Stimulated activated naive CD4-positive, alpha-beta T cell treated with Interleukin-2 at 50 U/mL for 16 hours (primary cell): ENCODE measurements at places on chromosomes 7 and 10.

- no peak for DNase-seq
Observed at GRCh38 chr7:41974870-41975557, 262.0 kb downstream of the GLI3 start.

DNA sequence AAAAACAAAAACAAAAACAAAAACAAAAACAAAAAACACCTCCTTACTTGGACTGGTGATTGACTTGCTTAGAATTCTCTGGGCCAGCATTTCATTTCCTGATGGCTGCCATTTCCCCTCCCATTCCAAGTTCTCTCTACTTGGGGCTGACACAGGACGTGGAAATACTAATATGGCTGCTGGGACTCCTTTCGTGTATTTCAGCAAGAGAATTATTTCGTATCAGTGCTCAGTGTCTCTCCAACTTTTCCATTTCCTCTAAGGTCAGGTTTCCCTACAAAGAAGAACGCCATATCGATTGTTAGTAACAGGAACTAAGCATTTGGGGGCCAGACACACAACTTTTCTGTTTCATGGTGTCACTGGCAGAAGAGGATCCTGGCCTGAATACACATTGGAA lies 22.5 kb upstream of the VAX1 start:
- no peak for DNase-seq

DNA sequence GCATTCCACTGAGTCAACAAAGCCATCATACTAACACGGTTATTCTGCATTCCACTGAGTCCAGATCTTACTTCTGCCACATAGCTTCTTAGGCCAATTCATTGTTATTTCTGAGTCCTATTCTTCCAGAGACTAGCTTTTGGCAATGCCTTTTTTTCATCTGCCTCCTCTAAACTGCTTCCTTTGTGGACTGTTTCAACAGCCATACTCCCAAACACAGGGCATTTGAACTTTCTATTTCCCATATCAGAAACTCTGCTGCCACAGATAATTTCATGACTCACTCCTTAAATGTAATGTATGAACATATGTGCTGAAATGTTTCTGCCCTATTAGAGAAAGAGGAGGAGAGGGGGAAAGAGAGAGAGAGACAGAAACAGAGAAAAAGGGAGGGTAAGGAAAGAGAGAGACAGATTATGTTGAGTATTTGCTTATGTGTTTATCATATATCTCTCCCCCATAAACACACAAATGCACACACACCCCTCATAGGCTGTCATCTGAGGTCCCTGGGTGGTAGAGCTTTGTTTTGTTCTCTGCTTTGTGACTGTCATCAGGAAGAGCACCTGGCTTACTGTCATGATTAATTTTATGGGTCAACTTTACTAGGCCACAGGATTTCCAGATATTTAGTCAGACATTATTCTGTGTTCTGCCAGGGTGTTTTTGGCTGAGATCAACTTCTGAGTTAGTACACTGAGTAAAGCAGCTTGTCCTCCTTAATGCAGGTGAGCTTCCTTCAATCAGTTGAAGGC lies 308.0 kb upstream of the KCND2 start:
- no peak for DNase-seq

- no peak for DNase-seq
Observed at GRCh38 chr7:34825221-34825620, 167.2 kb downstream of the NPSR1 start.

DNA sequence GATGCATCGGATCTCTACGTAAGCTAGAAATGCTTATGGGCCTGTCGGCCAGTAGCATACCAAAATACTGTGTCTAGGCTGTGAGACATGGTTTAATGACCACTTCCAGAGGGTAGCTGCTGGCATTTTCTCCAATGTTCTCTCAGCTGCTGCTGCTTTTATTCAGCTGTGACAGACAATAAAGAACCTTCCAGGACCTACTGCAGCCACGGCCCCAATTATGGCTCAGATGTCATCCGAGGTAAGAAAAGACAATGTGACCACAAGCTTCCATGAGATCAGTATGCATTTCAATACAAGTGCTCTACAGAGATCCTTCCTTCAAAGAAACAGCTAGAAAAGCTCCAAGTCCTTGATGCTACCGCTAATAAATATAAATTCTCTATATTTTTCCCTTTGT lies 256.2 kb downstream of the SDHAF3 start:
- DNase-seq = no peak

- no peak for DNase-seq
Observed at GRCh38 chr7:1054861-1055450, 10.6 kb downstream of the GPR146 start.

- no peak for DNase-seq
Observed at GRCh38 chr10:33107953-33108352, 149.9 kb upstream of the ITGB1 start.

DNA sequence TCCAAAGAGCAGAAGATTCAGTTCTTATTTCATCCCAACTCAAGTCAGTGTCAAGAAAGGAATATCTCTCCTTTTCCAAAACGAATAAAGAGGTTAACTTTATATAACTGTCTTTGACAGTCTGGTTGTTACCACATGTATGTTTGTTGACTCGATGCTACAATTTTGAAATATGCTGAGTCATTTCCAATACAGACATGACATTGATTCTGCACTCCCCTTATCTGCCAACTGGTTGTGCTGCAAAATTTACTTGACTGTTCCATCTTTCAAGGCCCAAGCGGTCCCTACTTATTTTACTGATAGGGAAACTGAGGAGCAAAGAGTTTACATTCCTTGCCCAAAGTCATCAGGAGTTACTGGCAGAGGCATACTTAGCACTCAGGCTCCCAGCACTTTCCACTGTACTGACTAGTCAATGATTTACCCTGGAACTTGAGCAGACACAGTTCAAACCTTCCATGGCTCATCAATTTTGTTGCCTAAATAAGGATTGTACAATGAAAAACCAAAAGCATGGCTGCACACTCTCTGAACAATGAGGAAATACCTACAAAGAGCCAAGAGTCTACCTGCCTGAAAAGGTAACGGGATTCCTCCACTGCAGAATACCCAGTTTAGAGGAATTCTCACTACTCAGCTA lies 52.8 kb downstream of the ABLIM1 start:
- DNase-seq = no peak

- no peak for DNase-seq
Observed at GRCh38 chr10:70843776-70844489, 28.2 kb downstream of the SGPL1 start.

GRCh38 chr10:34427911-34428216 lies 387.2 kb downstream of the PARD3 start:
- DNase-seq = no peak

DNA sequence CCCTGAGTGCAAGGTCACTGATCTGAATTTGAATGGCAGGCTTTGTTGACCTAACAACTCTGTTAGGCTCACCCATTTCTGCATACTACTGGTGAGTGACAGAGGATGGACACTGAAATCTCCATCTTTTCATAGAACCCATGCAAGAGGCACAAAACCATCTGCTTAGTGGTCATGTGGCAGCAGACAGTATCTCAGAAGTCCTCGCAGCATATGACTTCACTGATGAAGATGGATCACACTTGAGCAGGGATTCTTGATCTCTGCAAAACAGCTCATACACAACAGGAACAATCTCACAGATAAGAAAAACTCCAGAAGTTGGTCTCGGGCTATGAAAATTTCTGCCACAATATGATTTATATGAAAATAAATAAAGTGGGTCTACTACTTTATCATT lies 487.9 kb downstream of the KCNMA1 start:
- no peak for DNase-seq

DNA sequence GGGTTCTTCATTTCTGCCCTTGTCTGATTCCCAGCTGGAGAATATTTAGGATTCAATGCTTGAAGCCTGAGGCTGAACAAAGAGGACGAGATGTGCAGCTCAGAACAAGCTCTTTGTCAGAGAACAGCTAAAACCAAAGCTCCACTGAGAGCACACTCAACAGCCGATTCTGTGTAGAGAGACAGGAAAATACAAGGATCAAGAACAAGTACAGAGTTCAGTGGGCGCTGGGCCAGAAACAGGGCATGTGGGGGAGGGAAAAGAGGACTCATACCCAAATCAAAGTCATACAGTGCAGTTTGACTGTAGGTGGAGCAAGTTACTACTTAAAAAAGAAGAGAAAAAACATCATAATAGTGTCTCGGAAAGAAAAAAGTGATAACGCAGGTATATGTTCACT lies at the start of gene AGMO:
TSS of gene AGMO (minus strand) at position 181 of the 400 bp plus-strand sequence.
- no peak for DNase-seq

DNA sequence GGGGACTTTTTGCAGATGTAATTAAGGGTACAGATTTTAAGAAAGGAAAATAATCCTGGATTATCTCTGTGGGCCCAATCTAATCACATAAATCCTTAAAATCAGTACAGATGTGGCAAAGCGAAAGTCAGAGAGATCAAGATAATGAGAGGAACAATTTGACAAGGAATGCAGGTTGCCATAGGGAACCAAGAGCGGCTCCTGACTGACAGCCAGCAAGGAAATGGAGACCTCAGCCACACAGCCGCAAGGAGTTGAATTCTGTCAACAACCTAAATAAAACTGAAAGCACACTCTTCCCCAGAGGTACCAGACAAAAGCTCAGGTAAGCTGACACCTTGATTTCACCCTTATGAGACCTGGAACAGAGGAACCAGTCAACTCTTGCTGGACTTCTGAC lies 3.4 kb upstream of the PNPLA8 start:
- no peak for DNase-seq

GRCh38 chr10:2121929-2122328 lies 384.6 kb upstream of the ADARB2 start:
- DNase-seq = no peak

DNA sequence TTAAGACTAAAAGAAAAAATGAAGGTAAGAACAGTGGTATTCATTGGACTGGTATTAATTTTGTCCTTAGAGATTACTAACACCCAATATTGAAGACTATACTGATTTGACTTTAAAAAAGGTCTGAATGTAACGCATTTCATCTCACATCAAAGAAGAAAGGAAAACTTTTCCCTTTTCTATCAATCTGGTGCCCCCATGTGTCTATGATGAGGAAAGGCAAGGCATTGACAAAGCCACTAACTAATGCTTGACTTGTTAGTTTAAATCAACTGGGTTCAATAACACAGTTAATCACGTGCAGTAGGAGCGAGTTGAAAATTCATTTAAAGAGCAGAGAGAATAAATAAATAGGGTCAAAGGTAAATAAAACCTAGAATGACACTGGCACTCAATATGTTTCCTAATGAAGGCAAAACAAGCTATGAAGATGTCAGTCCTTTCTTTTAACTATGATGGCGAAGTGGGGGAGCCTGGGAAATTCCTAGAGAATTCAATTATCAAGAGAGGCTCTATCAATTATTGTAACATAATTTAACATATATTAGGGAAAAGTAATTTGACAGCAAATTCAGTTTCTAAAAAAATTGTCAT lies 180.9 kb downstream of the ANK3 start:
- DNase-seq = no peak

DNA sequence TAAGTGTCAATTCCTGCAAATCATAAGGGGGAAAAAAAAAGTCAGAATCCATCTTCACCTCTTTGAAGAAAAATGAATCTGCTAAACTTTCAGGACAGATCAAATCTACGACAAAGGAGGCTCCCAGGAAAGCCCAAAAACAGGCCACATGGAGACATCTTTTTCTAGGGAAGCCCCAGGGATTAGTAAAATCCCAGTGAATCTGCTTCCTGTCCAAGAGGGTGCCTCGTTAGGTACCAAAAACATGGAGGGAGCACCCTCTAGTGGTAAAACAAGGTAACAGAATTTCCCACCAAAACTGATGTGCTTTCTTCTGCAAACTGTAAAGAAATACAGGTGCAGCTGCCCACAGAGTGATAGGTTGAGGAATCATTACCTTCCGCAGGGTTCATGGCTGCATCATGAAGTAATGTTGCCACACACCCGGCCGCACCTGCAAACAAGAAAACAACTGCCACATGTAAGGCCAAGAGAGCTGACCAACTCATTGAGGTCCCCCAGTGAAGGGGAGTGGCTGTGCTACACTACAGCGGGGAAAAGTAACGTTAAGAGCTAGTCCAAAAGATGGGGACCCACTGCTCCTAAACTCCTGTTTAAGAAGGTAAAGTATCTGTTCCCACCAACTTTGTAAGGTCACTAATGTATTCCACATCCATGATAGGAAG lies 7.9 kb downstream of the SLC25A28 start:
- peak; percentile 3 for DNase-seq

- no peak for DNase-seq
Observed at GRCh38 chr7:122919643-122920181, 33.5 kb upstream of the CADPS2 start.

GRCh38 chr7:111011520-111011919 lies 79.4 kb upstream of the LRRN3 start:
- peak; percentile 10 for DNase-seq

- DNase-seq = no peak
Observed at GRCh38 chr10:121368347-121369025, 229.8 kb downstream of the FGFR2 start.

DNA sequence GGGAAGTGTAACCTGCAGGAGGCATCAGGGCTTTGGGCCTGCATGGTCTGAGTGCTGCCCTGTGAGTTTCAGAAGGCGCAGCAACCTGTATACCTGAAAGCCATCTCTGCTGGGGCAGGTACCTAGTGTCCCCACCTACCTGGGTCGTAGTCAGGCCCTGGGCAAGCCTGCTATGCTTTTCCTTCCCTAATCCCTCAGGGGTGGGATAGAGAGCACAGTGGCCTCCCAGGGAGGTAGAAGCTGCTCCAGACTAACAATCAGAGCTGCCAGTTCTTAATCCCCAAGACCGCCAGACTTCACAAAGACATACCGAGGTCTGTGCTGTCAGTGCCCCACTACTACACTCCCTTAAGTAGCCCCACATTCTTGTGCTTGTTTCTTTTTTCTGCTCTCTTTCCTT lies 52.0 kb downstream of the PTEN start:
- DNase-seq = no peak
